Spleen (tissue), 13 donors: ENCODE measurements at places on chromosomes 6 and 20. TPM values are rescaled to one million over a fixed set of nuclear protein-coding genes. Genes with fewer than 3 reads are reported as not detected.
A peak's percentile ranks its signal among the peaks of the same experiment; 100 is the strongest.

- no peak for DNase-seq
Measured at GRCh38 chr6:134427721-134428120, 109.8 kb upstream of the SGK1 start.

DNA sequence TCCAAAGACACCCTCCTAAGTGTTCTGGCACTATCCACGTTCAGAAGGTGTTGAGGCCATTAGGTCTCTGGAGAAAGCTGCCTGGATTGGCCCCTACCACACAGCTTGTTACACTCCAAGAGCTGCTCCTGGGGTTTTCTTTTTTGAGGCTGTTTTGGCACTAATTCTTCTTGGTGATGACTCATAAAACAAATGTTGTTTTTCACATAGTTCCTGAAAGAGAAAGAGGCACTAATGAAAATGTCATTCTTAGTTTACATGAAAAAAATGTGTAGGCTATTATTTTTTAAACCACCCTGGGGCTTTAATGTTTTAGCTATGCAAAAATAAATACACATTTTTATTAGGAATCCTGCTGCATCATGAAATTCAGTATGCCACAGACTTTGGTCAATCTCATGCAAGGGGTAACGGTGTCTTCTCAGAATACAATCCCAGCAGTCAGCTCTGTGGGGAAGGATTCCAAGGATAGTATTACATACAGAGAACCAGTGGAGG lies 38.1 kb downstream of the TBPL1 start:
- no peak for DNase-seq

The KHDC1 gene
- 1.7 TPM for polyA plus RNA-seq

DNA sequence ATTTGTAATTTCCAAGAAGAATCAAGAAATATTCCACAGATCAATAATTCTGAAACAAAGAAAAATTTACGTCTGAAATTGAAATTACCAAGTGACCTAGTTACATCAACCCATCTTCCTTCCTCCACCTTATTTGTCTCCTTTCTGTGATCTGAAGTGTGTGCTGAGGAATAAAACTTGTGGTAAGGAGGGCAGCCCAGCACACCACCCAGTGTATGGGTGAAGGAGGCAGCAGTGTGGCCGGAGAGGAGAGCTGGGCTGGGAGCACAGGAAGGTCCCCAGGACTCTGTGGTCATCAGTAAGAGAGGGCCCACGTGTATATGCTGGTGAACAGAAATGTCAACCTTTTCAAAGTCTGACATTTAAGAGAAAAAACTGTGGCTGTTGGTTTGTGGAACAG lies 11.3 kb upstream of the CCR6 start:
- no peak for DNase-seq

DNA sequence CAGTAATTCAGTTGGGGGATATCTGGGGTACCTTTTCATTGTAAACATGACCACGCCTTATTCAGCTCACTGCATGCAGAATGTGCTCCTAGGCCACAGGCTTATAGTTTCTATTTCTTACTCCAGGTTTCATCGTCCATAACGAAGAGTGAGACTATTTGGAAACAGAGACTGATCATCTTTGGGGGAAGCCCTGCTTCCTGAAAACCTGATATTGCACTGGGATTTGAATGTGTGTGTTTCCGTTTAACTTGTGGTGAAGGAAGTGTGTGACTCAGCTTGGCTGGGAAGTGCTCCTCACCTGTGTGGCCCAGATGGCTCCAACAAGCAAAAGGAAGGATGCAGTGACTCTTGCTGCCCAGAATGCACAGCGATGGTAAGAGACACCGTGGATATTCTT lies 19.6 kb upstream of the LTV1 start:
- DNase-seq, result no peak

GRCh38 chr6:1242446-1242845 lies 69.5 kb upstream of the FOXQ1 start:
- no peak for DNase-seq

The TNXB gene
- 13.7 TPM for polyA plus RNA-seq

DNA sequence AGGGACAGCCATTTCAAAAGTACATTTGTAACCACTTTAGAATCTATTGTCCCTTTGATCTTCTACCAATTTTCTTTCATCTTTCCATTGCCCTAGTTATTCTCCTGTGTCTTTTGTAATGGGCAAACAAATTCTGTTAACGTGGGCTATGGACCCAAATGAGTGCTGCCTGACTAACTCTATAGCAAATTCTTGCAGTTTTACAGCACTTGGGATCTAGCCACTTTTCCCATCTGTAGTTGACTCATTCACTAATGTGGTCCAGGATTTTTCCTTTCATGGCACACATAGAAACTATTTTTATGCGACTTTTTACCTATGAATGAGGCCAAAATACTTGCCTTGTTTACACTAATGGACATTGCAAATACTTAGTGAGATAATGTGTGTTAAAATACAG lies 52.0 kb downstream of the GRIK2 start:
- no peak for DNase-seq

- DNase-seq, result no peak
Measured at GRCh38 chr6:151052021-151052646, 186.6 kb downstream of the MTHFD1L start.

- DNase-seq, result no peak
Measured at GRCh38 chr20:47792021-47792618, 6.8 kb upstream of the SULF2 start.

The MKKS gene
- polyA plus RNA-seq, result 14.3 TPM

The COX4I2 gene
- 4.6 TPM for polyA plus RNA-seq

DNA sequence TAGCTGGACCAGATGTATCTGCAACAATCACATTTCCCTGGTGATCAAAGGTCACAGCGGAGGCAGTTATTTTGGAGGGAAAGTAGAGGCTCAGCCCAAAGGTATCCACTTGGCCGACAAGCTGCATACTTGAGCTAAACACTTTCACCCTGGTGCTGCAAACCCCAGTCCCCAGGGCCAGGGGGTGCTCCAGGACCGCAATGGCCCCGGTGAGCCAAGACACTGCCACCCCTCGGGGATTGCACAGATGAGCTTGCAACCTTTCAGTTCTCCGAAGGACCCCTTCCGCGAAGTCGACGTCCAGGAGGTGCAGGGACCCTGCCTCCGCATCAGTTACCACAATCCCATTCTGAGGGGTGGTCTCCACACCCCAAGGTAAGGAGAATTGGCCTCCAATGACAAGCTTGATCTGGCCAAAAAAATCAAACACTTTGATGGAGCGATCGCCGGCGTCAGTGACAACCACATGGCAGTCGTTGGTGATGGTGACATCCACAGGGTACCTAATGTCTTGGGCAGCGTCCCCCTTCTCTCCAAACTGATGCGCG lies 823 bp downstream of the NHLRC1 start:
- DNase-seq, result no peak

GRCh38 chr6:117265410-117266256 lies at the start of gene VGLL2:
VGLL2 (plus strand) TSS chr6:117265558; CDS start chr6:117265764, 206 bp downstream.
- DNase-seq, result peak; percentile 71

DNA sequence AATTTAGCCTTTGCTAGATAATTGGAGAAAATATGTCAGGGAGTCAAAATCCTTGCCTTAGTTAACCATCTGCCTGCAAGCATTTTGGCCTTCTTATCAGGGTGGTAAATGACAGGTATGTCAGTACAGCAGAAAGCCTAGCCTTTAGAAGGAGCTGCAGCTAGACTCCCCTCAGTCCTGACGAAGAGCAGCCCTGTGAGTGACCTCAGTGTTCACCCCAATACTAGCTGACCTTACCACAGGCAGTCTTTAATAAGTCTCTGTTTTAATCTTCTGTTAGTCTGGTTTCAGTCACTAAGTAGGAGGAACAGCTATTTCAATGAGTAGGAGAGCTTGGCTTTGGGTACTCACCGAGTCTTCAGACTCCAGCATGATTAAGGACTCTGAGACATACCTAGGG lies 340.0 kb upstream of the FLRT3 start:
- no peak for DNase-seq

DNA sequence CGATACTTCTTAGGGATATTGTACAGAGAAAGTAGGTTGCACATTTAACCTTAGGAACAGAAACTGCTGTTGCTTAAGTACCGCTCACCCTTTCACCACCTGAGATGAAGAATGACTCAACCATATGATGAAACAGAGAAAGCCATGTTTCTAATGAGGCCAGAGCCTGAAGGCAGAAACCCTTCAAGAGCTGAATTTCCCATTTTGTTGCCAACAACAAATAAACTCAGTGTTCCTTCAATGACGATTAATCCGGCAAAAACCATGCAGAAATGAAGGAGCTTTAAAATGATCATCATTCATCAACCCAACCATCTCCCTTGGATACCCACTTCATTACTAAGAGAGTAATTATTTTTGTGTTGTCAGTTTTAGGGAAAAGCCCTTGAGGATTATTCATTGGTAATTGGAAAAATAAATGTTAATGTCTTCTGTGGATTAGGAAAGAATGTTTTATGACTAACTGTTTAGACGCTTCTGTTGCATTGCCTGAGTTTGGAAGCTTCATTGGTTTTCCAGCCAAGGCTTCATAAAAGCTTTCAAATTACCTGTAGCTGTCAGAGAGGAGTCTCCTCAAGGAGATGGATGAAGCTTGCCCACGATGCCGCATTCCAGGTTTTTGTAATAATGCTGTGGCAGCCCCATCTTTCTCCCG lies 112.1 kb upstream of the IYD start:
- DNase-seq, result no peak

- DNase-seq, result peak; percentile 32
Measured at GRCh38 chr20:64142590-64142989, 21.7 kb upstream of the MYT1 start.

DNA sequence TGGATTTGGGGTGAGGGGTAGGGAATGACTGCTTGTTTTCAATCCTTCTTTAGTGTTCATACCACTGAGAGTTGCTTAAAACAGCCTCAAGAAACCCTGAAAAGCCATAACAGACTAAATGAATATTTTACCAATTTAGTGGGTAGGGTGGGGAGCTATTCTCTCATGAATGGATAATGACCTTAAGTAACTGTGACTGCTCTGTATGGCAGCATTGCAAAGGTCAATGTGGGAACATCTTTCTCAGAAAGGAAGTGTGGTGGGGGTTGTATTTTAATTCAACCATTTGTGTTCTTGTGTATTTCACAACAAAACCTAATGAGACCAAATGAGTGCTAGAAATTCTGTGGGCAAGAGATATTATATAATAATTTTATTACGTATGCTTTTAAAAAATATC lies 55.7 kb downstream of the PHACTR2 start:
- no peak for DNase-seq

GRCh38 chr6:85867595-85867994 lies 224.9 kb upstream of the SYNCRIP start:
- DNase-seq, result no peak

The COL19A1 gene
- 1.2 TPM for polyA plus RNA-seq

DNA sequence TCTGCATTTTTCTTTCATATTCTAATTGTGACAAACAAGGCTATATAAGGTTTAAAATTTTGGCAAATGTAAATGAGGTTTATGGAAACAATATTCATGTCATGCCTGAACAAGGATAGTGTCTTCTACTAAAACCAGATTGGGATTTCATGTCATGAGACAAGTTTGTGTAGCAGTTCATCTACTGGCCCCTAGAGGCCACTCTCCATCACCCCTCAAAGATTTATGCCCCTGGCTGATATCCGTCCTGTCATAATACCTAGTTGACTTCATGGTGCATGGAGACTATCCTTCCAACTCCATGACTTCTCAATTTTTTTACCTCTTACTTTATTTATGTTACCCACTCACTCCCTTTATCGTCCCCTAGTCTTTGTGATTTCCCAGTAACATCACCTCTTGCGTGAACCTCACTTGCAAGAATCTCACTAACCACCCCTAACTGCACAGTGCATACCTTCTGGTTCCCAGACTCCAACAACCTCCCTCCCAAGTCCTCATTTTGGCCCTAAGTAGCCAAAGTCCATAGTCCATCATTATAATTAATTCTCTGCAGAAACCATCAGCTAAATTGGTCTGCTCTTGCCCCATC lies 179.8 kb downstream of the TASP1 start:
- DNase-seq, result no peak

The MYL9 gene
- 56.3 TPM for polyA plus RNA-seq

The BEND3 gene
- 0.83 TPM for polyA plus RNA-seq

DNA sequence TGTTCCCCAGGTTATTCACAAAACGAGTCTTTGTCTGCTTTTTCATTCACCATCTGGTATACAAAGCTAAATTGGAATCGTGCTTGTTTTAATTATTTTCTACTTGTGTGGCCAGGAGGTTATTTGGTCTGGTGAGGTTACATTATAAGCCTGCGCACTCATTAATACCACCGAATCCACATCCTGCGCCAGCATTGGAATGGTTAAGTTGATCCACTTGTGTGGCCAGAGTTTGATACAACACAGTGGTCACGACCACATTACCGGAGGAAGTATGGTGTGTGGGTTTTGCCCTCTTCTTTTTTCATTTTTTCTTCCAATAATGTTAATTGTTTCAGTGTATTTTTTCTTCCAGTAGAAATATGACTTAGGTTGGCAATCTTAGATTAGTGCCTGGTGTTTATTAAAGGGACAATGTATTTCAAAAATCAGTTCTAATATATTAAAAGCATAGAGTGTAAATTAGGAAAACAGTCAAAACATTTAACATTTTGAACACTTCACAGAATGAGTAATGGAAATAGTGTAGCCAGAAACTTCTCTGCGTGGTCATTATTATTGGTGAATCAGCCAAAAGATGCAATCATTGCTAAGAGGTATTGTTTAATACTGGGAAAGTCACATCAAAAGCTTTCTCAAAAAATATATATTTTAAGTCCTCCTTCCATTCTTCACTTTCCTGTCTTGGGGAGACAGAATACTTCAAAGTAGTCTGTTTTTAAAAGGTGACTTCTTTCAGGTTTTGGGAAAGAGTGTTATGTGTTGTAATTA lies 84.5 kb downstream of the JARID2 start:
- no peak for DNase-seq

The CCDC28A gene
- polyA plus RNA-seq, result 43.9 TPM

The ZDHHC14 gene
- 10.7 TPM for polyA plus RNA-seq

GRCh38 chr6:168939796-168940195 lies 313.9 kb downstream of the THBS2 start:
- DNase-seq, result no peak

GRCh38 chr20:10573273-10573950 lies 100.4 kb downstream of the JAG1 start:
- DNase-seq, result no peak

DNA sequence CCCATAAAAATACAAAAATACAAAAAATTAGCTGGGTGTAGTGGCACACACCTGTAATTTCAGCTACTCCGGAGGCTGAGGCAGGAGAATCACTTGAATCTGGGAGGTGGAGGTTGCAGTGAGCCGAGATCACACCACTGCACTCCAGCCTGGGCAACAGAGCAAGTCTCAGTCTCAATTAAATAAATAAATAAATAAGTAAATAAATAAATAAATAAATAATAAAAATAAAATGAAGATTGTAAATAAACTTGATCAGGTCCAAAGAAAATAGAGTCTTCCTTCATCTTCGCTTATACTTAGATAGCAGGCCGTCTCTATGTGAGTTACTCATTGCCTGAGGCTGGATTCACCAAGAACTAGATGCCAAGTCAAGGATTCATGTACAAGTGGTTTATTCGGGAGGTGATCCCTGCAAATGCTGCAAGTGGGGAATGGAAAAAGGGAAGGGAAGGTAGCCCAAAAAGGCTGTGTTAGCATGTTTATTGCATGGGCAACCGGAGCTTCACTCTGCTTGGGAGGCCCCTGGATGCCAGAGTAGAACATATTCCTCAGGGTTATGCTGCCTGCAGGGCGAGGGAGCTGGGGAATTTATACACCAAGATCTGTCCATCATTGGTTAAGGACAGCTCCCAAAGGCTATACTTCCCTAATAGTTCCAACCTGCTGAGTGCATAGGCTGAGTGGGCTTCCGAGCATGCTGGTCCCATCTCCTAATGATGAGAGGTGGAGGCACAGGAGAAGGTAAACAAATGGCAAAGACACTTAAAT lies 16.3 kb downstream of the PRND start:
- DNase-seq, result no peak

The SULF2 gene
- 24.6 TPM for polyA plus RNA-seq

The CDH26 gene
- polyA plus RNA-seq, result 0.70 TPM

The MACROD2 gene
- 4.1 TPM for polyA plus RNA-seq
